Right forelimb (tissue), 1 donor: ENCODE measurements at places on chromosomes 16 and 17.

- peak; percentile 56 for DNase-seq
These were observed 83.5 kb downstream of the ADCY9 start for GRCh38 chr16:4032768-4033167.

- no peak for DNase-seq
These were observed 7.2 kb downstream of the ABHD15 start for GRCh38 chr17:29559640-29560039.

- DNase-seq = no peak
These were observed 22.8 kb upstream of the NFAT5 start for GRCh38 chr16:69542974-69543373.

DNA sequence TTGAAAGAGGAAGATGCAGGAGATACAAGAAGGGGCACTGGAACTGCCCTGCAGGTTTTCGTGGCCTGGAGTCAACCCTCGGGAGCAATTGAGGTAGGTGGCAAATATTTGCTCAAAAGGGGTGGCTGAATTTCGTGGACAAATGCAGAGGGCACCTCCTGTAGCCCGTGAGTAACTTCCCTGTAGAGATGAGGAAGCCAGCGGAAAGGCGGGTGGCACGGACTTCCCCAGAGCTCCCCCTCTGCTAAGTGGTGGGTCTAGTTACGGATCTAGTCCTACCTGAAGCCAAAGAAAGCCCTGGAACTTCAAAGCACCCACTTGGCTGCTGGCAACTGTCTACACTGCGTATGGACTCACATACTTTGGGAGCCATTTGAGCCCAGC is 1.0 kb upstream of the ATP2C2 start:
- no peak for DNase-seq

GRCh38 chr16:10870137-10870776 is 6.7 kb upstream of the CIITA start:
- no peak for DNase-seq

GRCh38 chr17:42880776-42881310 is 19.8 kb upstream of the G6PC1 start:
- DNase-seq = no peak

DNA sequence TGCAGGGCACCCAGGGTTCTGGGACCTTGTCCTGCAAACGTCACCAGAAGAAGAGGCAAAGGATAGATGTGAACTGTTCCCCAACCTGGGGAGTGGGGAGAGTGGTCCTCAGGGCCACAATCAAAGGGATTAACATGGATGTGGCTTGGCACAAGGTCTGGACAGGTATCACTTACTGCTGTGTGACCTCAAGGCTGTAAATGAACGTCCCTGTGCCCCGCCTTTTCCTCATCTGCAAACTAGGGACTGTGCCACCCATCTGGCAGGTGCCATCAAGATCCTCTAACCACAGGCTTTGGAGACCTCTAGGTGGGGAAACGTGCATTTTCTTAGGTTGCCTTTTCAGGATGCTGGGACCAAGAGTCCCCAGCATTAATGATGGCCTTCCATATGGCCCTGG is 25.1 kb downstream of the SLC5A10 start:
- no peak for DNase-seq

DNA sequence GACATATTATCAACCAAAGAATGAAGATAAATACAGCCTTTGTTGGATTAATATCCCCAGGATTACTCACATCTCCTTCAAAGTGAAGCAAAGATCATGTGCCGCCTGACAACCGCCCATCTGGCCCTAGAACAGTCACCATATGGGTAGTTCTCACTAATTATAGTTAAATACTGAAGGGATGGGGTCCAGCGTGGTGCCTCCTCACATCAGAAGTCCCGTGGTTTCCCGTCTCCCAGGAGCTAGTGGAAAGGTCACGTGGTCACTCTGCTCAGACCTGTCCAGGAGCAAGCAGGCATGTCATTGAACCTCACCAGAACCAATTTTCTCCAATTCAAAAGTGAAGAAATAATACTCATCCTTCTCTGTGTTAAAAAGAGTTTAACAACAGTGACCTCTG is 434.5 kb downstream of the SHISA9 start:
- no peak for DNase-seq

GRCh38 chr17:35088881-35089585 is 25.5 kb upstream of the RFFL start:
- DNase-seq = peak; percentile 93

DNA sequence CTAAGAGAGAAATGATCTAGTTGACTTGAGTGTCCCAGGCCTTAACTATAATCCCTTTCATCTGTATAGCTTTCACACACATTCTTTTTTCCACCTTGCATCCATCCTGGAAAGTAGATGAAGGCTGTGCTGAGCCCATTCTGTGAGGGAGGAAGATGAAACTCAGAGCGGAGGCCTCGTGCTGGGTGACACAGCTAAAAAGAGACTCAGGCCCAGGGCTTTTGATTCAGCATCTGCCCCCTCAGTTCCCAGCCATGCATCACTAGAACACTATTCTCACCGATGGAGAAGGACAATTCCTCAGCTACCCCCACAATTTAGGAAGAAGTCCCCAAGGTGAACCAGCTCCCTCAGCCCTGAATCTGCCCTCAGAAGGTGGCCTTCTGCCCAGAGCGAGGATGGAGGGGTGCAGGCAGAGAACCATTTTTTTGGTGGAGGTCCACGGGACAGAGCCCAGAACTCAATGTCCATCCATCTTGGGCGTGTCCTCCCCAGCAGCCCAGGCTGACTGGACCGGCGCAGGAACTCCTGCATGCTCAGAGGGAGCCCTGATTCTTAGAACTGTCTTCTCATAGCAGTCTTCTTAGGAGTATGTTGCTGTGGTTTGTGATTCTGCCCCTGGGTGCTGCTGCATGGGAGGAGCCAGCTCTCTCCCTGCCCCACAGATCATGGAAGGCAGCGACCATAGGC is 5.8 kb upstream of the MYCBPAP start:
- no peak for DNase-seq

- no peak for DNase-seq
These were observed 7.9 kb downstream of the NAT9 start for GRCh38 chr17:74768069-74768762.

GRCh38 chr16:77220427-77220826 is 21.2 kb downstream of the SYCE1L start:
- no peak for DNase-seq

- DNase-seq = no peak
These were observed 174.0 kb downstream of the VPS53 start for GRCh38 chr17:540631-541030.

DNA sequence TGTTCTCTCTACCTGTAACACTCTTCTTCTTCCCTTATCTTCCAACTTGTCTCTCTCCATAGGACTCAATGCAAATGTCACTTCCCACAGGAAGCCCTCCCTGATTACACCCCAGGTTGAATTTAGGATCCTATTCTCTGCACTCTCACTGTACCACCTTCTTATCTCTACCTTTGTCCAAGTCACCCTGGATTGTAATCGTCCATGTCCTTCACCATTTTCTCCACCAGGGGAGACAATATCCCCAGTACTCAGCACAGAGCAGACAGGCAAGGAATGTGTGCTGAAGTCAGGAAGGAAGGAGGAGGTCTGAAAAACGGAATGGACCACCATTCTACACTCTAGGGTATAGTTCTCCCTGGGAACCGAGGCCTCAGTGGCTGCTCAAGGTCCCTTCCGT is 14.2 kb downstream of the C16orf82 start:
- no peak for DNase-seq

DNA sequence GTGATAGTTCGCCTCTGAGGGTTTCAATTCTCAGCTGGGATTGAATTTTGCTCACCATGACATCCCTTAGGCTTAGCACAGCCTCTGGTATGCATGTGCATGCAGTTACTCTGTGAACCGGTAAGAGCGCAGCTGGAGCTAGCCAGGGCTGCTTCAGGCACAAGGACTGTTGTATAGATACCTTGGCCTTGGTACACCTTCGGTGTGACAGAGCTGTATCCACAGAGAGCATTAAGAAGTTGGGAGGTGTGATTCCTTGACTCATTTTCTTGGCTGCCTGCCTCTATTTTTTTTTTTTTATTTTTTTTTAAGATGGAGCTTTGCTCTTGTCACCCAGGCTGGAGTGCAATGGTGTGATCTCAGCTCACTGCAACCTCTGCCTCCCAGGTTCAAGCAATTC is 2.2 kb upstream of the NUTF2 start:
- DNase-seq = no peak

GRCh38 chr17:58084317-58084981 is 1.2 kb downstream of the DYNLL2 start:
- no peak for DNase-seq

DNA sequence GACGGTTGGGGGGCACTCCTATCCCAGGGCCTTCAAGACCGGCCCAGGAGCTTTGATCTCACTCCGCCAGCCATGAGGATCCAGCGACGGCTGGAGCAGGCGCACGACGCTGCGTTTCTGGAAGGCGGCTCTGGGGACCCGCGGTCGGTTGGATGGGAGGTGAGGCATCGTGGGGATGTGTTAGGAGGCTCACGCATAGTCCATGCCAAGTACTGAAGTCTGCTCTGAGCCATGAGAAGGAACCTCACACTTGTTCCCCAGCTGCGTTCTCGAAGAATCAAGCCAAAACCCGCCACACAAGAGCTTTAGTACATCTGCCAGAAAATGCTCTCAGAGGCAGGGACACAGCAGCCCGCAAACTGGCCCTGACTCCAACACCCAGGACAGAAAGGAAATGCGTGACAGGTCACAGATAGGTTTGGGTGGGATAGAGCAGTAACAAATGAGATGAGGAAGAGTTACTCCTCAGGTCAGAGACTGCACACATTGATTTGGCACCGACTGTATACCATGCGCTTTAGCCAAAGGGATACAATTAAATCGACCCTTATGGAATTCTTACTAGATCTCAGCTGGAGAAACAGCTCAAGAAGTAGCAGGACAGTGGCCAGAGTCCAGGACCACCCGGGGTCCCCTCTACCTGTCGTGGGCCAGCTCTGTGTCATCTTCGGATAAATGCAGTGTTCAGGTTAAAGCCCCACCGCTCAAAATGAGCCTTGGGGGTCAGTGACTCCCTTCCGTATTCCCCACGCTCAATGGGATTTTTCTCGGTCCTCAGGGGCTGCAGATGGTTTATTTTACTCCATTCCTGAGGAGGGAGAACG is 6.7 kb upstream of the GSG1L start:
- peak; percentile 61 for DNase-seq

- no peak for DNase-seq
These were observed 1.8 kb downstream of the ITGAX start for GRCh38 chr16:31356566-31357323.

GRCh38 chr17:82297714-82298537 is 19.5 kb downstream of the CD7 start:
- peak; percentile 84 for DNase-seq

DNA sequence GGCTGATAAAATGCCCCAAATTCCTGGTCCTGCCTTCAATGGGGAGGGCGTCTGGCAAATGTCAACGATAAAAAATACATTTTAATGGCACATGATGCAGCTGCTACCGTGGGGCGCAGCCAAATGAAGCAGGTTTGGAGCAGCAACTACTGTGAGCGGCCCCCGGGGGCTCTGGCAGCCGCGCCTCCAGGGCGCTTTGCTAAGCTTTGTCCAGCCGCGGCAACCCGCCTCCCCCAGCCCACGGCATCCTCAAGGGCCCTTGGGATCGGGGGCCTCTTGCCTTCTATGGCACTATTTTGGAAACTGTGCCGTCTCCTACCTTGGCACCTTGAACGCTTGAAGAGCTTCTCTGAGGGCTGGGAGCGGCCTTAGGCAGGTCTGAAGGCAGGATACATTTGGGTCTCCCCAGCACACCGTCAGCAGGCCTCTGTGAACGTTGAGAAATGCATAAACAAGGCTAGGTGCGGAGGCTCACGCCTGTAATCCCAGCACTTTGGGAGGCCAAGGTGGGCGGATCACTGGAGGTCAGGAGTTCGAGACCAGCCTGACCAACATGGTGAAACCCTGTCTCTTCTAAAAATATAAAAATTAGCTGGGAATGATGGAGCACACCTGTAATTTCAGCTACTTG is 25.1 kb downstream of the TBX4 start:
- DNase-seq = no peak

DNA sequence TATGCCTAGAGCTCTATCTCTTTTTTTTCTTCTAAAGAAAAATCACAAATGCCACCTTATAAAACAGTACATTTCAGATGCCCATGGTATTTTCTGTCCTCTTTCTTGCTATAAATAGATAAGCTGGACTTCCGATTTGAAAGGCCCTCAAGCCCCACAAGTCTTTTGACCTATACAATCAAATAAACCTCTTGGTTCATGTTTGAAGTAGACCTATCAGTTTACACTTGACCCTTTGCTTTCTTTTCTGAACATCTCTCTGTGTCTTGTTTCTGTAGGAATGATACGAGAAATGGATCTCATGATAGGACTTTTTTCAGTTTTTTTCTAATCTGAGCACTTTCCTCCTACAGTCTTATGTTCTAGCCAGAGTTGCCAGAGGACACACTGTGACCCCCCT is 327.2 kb downstream of the SOX9 start:
- DNase-seq = no peak

DNA sequence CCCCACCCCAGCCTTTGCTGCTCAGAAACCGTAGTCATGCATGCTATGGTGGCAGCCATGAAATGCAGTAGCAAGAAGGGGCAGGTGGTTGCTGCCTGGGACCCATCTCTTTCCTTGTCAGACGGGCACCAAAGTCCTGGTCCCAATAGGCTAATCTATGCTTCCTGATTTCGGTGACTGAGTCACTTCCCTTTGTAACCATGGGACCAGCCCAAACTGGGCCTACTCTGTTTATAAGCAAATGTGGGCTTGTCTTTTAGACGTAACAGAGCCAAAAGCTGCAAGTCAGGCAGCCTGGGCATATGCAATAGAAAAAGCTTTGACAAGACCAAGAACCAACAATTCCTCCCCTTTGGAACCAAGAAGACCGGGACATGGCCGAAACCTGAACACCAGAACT is 99.1 kb upstream of the RBBP6 start:
- DNase-seq = no peak

- DNase-seq = no peak
These were observed 7.7 kb downstream of the SCGB1C2 start for GRCh38 chr17:144936-145670.

DNA sequence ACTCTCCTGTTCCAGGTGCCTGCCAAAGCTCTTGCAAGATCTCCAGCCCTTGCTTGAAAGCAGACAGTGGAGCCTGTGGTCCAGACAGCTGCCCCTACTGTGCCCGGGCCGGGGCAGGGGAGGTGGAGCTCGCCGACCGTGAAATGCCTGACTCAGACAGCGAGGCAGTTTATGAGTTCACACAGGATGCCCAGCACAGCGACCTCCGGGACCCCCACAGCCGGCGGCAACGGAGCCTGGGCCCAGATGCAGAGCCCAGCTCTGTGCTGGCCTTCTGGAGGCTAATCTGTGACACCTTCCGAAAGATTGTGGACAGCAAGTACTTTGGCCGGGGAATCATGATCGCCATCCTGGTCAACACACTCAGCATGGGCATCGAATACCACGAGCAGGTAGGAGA is 17.7 kb downstream of the CACNA1G start:
- DNase-seq = no peak

- no peak for DNase-seq
These were observed 416.3 kb upstream of the CDH5 start for GRCh38 chr16:65950211-65950610.

- DNase-seq = no peak
These were observed 12.3 kb downstream of the SCN4A start for GRCh38 chr17:63960430-63960829.
